Astrocyte of the hippocampus (primary cell): ENCODE measurements at places on chromosomes 5 and 9.
A peak's percentile ranks its signal among the peaks of the same experiment; 100 is the strongest.

- DNase-seq = no peak
These were observed 376.1 kb downstream of the ADGRV1 start for GRCh38 chr5:90934738-90935137.

- no peak for DNase-seq
These were observed 159.3 kb downstream of the TMC1 start for GRCh38 chr9:72680593-72681282.

GRCh38 chr5:145010834-145011233, 824.3 kb downstream of the PRELID2 start:
- DNase-seq = no peak

- peak; percentile 97 for DNase-seq
These were observed 22.5 kb downstream of the NEK6 start for GRCh38 chr9:124280176-124280691.

DNA sequence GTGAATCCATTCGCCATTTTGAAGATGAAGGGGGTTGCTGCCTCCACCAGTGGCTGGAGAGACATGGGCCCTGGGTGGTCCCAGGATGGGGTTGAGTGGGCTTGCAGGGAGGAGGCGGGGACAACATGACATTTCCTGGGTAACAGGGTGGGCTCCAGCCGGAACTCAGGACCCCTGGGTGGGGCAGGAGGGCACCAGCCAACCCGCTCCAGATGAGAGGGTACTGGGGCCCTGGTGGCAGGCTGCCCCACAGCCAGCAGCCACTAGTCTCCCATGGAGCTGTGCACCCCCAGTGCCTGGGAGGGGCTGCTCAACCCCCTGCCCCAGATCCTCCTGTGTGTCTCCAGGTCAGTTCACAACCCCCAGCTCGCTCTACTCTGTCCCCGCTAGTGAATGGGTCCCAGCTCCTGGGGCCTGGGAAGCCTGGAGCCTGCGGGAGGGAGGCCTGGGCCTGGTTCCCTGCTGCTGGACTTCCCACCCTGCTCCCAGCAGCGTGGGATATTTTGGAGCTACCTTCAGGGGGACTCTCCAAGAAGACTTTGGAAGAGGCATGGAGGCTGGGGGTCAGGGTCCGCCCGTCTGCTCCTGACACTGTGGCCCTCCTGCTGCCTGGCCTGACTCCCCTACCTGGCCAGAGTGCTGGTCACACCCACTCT, 55.9 kb downstream of the AHRR start:
- DNase-seq = no peak

- no peak for DNase-seq
These were observed 22.0 kb upstream of the RXRA start for GRCh38 chr9:134304261-134304660.

GRCh38 chr9:71769175-71770161, 1.2 kb upstream of the CEMIP2 start:
- peak; percentile 73 for DNase-seq

DNA sequence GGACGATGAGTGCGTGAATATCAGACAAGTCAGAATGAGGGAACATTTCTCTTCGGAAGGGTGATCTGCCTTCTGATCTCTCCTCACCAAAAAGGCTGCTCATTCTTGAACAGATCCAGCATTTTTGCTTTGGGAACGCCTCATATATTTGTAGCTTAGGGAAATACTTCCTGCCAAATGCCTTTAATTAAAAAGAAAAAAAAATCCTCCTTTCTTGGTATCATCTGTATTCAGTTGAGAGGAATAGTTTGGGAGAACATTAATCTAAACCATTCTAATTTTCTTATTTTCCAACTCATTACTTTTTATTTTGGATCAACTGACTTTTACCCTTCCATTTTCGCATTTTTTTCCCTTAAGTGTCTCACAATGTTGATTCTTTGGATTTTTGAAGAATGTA, 163.4 kb downstream of the SNX18 start:
- DNase-seq = no peak

- peak; percentile 51 for DNase-seq
These were observed 651.1 kb downstream of the CCDC171 start for GRCh38 chr9:16203729-16204573.

DNA sequence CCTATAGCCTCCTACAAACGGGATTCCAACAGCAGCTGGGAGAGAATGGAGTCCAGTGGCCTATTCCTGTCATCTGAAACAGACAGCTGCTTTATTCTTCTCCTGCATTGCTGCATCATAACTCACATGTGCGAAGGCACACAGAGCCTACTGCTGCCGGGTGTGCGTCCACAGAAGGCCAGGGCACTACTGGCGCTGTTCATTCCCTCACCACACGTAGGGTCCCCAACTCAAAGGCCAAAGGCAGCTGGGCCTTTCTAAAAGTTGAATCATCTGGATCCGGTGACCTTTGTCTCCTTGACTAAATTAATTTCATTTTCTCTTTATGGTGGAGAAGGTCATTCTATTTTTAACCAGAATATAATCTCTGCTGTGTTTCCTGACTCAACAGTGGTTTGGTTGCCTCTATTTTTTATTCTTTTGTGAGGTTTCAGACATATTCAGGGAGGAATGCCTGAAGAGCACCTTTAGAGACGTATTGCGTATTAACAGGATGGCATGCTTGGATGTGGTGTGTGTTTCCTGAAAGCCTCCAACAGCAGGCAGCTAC, 10.8 kb upstream of the SPATA24 start:
- DNase-seq = peak; percentile 62

DNA sequence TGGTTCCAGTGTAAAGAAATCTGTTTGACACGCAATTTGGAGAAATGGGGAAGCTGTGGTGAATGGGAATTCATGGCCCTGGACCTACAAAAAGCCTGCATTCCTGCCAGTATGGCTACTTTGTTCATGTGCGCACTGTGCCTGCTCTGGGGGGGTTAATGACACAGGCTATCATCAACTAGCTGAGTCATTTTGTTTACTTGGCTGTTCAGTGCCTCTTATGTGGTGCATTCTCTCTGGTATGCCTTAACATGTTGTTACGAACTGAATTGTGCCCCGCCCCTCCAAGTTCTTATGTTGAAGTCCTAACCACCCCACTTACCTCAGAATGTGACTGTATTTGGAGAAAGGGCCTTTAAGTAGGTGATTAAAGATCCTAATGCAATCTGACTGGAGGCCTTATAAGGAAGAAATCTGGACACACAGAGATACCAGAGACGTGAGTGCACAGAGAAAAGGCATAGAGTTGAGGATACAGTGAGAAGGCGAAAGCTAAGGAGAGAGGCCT, 20.4 kb upstream of the UBAP1 start:
- peak; percentile 96 for DNase-seq

- DNase-seq = peak; percentile 16
These were observed 1.8 kb downstream of the FEM1C start for GRCh38 chr5:115542651-115543364.

DNA sequence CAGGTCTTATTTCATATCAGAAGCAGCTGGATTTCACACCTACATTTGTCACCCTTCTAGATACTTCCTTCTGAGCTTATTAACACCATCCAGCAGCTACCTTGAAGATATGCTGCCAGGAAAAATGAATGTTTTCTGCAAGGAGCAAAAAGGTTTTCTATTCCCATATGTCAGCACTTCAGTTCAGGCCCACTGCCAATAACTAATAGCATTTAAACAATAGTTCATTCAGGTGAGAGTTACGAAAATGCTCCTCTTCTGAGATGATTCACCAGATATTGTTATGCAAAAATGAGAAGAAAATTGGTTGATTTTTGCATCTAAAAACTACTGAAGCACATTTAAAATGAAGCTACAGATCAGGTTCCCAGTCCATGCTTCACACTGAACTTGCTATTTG, 56.4 kb upstream of the ISL1 start:
- no peak for DNase-seq

GRCh38 chr9:137319011-137319738, 17.1 kb upstream of the NRARP start:
- no peak for DNase-seq

DNA sequence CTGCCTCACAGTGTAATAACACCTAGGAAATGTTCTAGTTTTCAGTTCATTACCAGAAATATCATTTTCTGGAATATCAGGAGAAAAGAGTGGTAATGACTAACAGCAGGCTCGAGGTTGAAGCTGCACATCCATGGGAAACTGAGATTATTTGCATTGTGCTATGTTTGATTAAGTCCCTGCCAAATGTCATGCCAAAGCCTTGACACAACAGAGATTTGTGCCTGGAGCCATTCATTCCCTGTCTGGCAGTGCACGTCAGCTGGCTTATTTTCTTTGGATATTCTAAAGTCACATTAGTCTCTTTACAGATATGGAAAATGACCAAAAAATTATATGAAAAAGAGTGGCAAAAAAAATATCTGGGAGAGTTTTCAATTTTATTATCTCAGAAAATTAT, 848.0 kb downstream of the PTPRD start:
- DNase-seq = peak; percentile 58

GRCh38 chr5:125376059-125376641, 629.7 kb upstream of the ZNF608 start:
- no peak for DNase-seq

DNA sequence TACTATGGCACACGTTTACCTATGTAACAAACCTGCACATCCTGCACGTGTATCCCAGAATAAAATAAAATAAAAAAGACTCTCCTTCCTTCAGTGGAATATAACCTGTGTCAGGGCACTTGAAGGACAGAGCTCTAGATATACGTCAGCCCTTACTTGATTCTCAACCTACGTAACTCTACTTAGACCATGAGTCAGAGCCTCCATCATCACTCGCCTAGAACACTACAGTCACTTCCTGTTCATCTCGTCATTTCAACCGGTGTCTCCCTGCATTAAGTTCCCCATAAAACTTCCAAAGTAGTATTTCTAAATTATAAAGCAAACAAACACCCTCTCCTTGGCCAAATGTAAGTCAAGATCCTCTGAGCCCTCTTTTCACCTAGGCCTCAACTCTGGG, 243.5 kb upstream of the CCNG1 start:
- no peak for DNase-seq

DNA sequence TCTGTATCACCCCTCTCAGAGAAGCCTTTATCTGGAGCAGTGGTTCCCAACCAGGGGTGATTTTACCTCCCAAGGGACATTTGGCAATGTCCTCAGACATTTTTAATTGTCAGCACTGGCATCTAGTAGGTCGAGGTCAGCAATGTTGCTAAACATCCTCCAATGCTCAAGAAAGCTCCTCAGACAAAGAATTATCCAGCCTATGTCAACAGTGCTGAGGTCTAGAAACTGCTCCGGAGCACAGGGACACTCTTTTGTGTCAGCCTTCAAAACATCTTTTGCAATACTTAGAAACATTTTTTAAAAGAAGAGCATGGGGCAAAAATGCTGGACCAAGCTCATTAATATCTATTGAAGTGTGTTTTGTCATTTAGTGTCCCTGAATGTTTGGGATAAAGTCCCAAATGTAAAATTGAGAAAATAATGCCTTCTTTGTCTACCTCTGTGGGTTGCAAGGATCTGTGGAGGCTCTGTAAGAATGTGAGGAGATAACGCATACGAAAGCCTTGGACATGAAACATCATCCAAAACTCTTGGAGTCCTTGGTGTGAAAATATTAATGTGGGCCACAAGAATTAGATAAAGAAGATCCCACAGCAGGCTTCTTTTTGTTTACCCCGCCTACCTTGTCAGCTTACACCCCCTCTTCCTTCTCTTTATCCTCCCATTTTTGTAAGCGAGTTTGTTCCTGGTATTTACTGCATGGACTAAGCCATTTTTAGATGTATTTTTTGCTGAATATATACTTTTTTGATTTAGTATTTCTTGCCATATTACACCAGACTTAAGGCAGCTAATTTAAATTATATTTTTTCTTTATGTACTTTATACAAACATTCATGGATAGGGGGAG, 193.5 kb downstream of the CD180 start:
- no peak for DNase-seq

DNA sequence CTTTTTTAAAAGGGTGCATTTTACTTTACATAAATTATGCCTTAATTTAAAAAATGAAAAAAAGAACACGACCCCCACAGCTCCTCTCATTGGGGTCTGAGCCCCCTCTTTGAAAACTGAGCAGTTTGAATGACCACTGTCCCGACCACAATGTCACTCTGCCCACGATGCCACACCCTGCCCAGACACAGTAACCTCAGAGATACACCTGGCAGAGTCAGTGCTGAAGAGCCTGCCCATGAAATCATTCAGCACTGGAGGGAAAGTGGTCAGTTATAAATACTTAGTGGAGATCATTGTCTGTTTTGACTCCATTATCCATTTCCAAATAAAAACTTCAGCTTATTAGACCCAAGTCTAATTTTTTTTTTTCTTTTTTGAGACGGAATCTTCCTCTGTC, 49.3 kb downstream of the DNAJC21 start:
- no peak for DNase-seq

DNA sequence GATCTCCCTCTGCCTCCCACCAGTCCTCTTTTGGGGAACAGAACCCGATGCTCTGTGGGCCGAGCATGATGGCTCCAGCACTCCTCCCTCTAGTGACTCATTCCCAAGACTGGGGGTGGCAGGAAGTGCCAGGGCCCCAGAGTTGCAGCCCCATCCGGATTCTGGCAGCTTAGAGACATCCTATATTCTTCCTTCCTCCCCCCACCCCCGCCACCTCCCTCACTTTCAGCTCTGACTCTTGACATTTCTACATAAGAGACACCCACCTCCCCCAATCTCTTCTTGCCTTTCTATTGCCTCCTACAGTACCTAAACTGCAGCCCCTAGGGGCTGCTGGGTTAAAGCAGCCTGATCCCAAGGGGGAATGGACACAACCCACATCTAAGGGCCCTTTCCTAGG, 47.1 kb upstream of the MATR3 start:
- DNase-seq = no peak

- peak; percentile 16 for DNase-seq
These were observed 110.7 kb downstream of the CFAP95 start for GRCh38 chr9:69931340-69931739.

DNA sequence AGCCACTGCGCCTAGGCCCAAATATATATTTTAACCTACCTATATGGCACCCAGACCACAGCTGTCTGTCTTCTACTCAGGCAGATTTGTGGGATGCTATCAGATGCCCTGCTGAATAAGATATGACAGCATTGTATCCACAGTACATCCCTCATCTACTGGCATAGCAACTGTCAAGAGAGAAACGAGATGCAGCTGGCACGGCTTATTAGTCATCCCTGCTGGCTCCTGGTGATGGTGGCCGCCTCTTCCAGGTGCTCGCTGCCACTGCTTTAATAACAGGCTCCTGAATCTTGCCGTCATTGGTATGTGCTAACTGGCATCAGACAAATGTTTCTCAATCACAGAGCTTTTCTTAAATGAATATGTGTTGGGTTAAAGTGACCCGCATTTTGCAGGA, 34.0 kb downstream of the B4GALT1 start:
- DNase-seq = no peak

- no peak for DNase-seq
These were observed 28.6 kb downstream of the ADAMTSL1 start for GRCh38 chr9:18502546-18502945.

GRCh38 chr5:140869555-140869886, 764 bp downstream of the PCDHA11 start:
- DNase-seq = no peak

GRCh38 chr9:121825031-121825691, 173.7 kb downstream of the DAB2IP start:
- no peak for DNase-seq

DNA sequence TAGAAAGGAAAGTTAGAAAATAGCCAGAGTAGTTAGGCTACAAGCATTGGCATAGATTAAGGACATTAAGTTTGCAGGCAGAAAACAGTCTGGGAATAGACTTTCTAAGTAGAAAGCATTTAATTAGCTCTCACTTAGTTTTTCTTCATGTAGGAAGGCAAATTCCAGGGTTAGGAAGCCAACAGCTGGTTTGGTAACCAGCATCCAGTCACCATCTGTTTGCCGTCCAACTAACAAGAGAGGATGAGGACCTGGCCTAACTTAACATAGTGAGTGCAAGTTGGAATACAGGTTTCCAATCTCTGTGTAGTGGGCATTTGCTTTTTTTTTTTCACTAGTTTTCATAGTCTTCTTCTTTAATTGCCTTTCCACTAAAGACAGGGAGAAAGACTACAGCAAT, 121.7 kb upstream of the NR3C1 start:
- no peak for DNase-seq
